Brain pericyte (primary cell): ENCODE measurements at places on chromosomes 4 and X.

GRCh38 chrX:122572461-122572860 lies 611.6 kb upstream of the GRIA3 start:
- no peak for DNase-seq

DNA sequence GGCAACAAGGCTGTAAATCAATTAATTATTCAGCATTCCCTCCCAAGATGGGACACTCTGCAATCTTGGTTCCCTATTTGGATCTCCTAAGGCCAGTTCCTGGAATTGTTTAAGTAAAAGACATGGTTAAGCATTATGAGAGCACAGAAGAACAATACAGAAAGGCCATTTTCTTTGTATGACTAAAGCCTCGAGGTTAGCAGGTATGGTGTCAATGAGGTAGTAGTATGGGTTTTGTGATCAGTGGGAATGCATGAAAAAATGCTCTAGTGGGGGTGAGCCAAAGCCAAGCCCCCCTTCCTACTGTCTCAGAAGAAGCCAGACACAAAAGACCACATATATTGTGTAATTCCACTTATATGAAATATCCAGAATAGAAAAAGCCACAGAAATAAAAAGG lies 61.7 kb upstream of the S100G start:
- DNase-seq: no peak

DNA sequence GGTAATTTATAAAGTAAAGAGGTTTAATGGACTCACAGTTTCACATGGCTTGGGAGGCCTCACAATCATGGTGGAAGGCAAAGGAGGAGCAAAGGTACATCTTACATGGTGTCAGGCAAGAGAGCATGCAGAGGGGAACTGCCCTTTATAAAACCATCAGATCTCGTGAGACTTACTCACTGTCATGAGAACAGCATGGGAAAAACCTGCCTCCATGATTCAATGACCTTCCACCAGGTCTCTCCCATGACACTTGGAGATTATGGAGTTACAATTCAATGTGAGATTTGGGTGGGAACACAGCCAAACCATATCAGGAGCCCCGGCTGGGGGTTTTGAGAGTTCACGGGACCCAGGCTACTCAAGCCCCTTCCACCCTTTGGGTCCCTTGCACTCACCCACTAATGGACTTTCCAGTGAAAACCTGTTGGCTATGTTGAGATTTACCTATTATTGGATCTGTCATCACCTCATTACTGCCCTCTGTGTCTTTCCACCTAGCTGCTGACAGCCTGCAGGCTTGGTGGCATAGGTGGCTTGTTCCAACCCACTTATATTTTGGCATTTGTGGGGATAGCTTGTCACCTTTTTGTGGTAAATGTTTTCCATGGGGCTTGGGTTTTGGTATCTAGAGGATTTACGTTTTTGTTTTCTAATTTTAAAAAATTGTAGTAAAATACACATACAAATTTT lies 24.0 kb downstream of the IGFBP7 start:
- no peak for DNase-seq

DNA sequence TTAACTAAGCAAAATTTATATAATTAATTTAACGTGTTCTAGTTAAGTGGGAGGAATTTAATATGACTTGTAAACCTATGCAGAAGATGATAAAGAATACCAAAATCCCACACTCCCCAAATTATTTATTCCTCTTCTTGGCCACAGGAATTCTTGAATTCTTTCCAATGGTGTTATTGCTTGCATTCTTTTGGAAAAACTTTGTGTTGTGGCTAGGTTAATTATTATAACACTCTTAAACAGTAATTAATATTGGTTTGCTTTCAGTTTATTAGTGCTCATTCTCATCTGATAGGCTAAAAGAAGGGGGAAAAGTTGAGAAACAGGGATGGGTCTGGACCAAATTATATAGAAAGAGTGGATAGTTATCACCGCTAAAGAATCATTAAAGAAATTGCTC lies 141.5 kb upstream of the PABPC4L start:
- DNase-seq: no peak

- DNase-seq: no peak
These were observed 23.9 kb downstream of the ZNF275 start for GRCh38 chrX:153357877-153358276.

DNA sequence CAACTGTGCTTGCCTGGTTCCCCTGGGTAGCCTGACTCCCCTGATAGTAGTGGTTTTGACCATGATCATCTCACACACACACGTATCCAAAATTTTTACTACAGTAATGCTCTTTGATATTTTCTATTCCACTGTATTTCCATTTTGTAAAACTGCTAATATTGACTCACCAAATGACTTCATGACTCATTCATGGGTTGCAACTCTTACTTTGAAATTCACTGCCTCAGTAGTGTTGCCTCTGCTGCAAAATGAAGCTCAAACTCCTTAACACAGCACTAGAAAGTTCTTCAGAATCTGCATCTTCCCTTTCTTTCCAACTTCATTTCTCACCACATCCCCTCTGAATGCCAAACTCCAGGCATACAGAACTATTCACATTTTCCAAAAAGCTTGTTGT lies 20.3 kb downstream of the QRFPR start:
- no peak for DNase-seq

- no peak for DNase-seq
These were observed 7.0 kb downstream of the HTRA3 start for GRCh38 chr4:8276358-8277240.

- no peak for DNase-seq
These were observed 2.0 kb upstream of the PGRMC2 start for GRCh38 chr4:128289523-128290158.

DNA sequence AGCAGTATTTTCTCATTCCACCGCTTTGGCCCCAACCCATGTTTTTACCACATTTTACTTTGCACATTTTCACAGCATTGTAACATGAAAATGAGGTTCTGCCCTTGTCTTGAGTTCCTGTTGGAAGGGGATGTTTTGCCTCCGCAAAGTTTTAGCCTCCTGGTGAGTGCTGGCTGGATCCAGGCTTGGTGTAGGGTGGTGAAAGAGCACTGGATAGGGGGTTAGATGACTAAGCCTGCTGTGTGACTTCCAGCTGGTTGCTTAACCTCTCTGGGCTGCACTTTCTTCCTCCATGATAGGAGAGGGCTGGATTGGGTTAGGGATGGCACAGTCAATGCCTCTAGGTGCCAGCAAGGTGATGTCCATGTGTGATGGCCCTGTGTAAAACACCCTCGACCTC lies 28.9 kb downstream of the CYTL1 start:
- no peak for DNase-seq
